CD4-positive, alpha-beta T cell (primary cell): ENCODE measurements at places on chromosomes 7 and 10.

DNA sequence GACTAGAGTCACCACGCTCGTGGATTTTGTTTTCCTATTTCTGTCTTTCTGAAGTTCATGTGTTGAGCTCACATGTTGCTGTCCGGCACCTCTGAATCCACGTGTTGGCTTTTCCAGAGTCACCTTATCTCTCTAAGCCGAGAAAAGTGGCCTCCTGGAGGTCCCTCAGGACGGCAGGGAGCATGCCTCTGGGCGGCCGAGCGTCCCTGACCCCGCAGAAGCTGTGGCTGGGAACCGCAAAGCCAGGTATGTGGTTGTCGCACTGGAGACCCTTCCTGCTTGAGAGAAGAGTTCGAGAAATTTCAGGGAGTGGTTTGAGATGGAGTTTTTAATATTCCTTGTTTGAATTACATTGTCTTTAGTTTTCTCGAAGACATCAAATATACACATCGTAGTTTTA, 12.6 kb downstream of the IQCE start:
- no peak overlapping the region for H3K27ac ChIP-seq
- DNase-seq, result no peak
- H3K36me3 ChIP-seq, result peaks cover 14% of the 10 kb centered on the region

DNA sequence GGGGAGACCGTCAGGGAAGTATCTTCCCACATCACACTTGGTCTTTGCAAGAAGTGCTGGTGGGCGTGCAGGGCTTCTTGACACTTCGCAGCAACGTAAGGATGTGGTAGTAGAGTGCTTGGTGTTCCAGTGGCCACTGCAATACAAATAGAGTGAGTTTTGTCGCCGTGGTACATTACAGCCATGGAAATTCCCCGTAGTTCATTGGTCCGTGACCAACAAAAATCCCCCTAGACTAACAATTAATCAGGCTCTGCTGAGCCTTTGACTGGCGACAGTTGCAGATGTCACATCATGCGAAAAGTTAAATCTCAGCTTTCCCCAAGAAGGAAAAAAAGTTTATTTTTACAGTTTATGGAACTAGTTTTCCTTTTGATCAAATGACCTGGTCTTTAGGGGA, 134.7 kb downstream of the MGMT start:
- no peak overlapping the region for H3K27ac ChIP-seq
- DNase-seq, result no peak
- H3K27me3 ChIP-seq, result no peaks in the 10 kb centered on the region
- H3K4me1 ChIP-seq, result no peaks in the 10 kb centered on the region
- H3K4me3 ChIP-seq, result no peak overlapping the region

DNA sequence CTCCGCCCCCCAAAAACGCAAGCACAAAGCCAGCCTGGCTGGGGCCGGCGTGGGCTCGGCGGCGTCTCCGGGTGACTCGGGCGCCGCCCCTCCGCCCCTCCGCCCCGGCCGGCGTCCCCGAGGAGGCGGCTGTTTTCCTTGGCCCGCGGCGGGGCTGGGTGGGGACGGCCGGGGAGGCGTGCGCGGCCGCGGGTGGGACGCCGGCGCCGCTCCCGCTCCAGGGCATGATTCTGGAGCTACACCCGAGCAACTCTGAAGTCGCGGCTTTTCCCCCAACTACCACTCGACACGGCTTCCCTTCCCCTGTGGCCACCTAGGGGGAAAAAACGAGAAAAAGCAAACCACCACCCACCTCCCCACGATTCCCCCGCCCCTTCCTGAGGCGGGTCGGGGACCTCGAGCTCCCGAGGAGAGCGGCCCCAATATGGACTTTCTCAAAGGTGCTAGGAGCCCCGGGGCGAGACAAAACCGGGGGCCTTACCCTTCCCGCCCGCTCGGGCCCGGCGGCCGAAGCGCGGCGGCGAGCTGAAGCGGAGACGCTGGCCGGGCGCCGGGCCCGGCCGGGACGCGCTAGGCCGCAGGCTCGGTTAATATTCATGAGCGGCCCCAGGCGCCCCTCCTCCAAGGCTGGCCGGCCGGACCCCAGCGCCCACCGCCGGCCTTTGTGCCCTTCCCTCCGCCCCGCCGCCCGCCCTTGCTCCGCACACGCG, 856 bp downstream of the ARHGAP21 start:
- H3K4me1 ChIP-seq, result peaks cover 22% of the 10 kb centered on the region
- H3K36me3 ChIP-seq, result no peaks in the 10 kb centered on the region
- H3K27me3 ChIP-seq, result no peaks in the 10 kb centered on the region
- H3K4me3 ChIP-seq, result peak overlapping the region; percentile 78

DNA sequence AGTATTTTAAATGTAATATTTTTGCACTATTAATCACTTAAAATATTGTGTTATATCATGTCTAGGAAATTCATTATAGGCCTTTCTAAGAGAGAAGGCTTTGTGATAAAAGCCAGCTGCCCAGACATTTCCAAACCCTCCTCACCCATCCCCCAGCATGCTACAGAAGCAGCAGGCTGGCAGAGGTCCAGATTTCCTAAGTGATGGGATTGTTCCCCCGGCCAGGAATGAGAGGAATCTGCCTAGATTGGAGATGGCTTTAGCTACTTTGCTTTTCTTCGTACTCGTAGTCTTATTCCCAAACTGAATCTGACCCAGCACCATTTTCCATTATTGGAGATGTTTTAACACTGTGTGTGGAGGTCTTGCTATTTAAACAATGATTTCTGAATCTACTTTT, 29.4 kb downstream of the CDK14 start:
- no peaks in the 10 kb centered on the region for H3K27me3 ChIP-seq
- H3K27ac ChIP-seq, result no peak overlapping the region
- H3K36me3 ChIP-seq, result no peaks in the 10 kb centered on the region

DNA sequence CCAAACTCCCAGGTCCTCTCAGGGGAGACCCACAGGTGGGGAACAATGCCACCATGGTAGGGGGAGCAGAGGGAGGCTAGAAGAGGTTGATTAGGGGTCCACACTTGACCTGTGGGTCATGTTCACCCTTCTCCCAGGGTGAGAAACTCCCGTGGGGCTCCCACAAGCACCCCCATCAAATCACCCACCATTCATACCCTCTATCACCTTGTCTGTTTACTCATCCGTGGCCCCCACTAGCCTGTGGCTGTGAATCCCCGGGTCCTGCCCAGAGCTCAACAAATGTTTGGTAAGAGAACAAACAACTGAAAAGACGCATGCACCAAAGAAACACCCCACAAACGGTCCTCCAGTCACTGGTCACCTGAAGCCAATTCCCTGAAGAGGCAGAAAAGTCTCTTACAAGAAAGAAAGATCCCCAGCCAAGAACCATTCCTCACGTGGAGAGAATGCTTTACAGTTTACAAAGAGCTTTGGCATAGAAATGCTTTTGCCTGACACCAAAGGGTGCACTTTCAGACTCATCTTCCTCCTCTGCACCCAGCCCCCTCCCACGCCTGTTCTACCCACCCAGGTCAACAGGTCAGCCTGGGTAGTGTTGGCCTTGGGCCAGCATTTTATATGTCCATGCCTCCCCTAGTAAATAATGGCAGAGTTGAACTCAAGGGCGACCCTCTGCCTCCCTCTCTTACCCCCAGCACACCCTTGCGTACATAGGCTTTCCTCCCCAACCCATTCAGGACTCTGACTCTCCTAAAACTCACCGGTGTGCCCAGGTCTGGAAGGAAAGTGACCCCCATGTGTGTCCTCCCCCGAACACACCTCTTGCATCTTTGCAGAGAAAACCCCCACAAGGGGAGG, 1.9 kb downstream of the ZCCHC24 start:
- H3K4me1 ChIP-seq, result peaks cover 33% of the 10 kb centered on the region
- no peak for DNase-seq
- H3K27me3 ChIP-seq, result no peaks in the 10 kb centered on the region
- H3K4me3 ChIP-seq, result peak overlapping the region; percentile 58
- no peak overlapping the region for H3K27ac ChIP-seq

GRCh38 chr10:80709866-80710265, 172.2 kb downstream of the SH2D4B start:
- H3K4me1 ChIP-seq, result no peaks in the 10 kb centered on the region
- H3K27ac ChIP-seq, result no peak overlapping the region
- DNase-seq, result no peak
- no peaks in the 10 kb centered on the region for H3K27me3 ChIP-seq
- no peaks in the 10 kb centered on the region for H3K36me3 ChIP-seq

DNA sequence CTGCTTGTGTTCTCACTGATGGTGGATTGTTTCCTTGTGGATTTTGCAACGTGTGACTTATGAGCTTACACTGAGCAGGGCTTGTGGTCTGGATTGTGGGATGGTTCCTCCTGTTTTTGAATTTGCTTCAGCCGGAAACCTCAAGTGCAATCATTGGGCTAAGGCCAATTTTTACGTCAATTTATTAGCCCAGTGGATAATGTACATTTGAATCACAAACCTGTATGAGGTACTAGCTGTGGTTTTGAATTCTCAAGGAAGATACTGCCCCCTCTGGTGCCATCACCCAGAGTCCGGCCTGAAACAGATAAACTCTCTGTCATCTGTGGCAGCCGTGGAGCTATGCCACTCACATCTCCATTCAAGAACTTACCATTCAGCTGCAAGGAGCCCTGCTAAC, 7.3 kb upstream of the ZNF777 start:
- H3K4me1 ChIP-seq, result no peaks in the 10 kb centered on the region
- peaks cover 8% of the 10 kb centered on the region for H3K36me3 ChIP-seq
- DNase-seq, result no peak

DNA sequence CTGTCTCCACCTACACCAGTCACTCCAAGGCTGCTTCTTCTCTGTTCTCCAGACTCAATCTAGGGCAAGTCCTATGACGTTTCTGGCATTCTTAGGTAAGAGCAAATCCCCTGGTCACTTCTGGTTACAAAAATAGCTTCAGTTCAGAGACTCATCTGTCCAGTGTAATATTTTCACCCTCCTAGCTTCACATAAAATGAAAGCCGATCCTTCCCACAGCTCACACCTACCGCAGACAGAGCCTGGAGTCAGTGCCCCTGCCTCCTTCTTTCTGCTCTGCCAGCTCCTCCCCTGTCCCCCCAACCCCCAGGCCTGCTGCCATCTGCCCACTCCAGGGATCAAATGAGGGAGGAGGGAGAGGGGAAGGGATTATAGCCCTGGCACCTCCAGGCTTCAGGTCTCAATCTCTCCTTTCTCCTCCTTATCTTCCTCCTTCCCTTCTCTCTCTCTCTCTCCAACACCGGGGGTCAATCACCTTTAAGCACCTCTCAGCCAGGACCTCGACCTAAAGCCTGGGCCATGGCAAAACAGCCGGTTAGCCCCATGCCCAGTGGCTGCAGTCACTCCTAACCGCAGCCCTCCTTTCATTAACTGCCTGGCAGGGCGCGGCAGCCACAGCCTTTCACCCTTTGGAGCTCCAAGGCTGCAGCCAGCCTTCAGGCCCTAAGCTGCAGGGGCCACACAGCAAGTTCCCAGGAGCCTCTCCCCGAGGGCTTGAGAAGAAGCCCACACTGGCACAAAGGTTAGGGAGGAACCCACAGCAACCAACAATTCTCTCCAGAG, 292.6 kb upstream of the MGMT start:
- H3K4me1 ChIP-seq, result no peaks in the 10 kb centered on the region
- no peaks in the 10 kb centered on the region for H3K36me3 ChIP-seq
- DNase-seq, result no peak

DNA sequence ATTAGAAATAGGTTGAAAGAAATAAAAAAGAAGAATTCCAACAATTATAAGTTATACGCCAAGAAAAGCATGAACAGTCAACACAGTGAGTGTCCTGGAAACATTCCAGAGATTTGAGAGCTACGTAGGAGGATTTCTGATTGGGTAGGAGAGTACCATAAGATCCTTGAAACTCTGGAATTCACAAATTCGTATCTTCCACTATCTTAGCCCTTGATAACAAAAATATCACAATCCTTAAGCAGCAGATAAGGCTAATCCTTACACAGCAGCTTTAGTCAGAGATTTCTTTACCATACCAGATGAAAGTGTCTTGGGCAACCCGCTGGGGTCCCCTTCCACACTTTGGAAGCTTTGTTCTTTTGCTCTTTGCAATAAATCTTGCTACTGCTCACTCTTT, 8.2 kb downstream of the TPK1 start:
- H3K27me3 ChIP-seq, result no peaks in the 10 kb centered on the region
- H3K4me3 ChIP-seq, result no peak overlapping the region
- no peaks in the 10 kb centered on the region for H3K36me3 ChIP-seq
- peaks cover 20% of the 10 kb centered on the region for H3K4me1 ChIP-seq

DNA sequence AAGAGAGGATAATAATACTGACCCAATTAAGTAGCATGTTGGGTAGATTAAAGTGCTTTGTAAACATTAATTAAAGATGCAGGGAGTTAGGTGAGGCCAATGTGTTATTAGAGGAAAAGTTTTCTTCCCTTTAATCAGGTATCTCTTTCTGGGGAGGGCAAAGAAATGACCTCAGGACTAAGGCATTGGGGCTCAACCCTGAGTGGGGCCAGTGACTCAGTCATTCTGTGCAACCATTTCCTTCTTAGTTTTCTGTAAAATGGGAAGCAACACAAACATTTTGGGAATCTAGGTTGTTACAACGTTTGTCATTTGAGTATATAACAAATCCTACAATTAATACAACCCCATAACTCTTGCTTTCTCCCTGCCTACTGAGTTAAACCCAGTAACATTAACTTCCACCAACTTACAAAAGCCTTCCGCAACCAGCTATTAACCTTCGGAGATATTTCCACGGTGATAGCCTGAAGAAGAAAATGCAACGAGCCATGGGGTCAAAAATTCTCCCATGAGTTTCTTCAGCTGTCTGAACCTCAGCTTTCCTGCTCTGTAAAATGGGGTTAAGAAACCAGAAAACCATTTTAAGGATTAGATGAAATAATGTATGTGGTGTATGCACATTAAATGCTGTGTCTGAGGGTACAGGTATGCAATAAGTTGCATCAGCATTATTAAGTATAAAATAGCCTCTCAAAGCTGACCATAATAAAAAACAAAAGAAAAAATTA, 965 bp upstream of the PROSER2 start:
- H3K36me3 ChIP-seq, result no peaks in the 10 kb centered on the region
- H3K4me1 ChIP-seq, result peaks cover 6% of the 10 kb centered on the region
- H3K4me3 ChIP-seq, result no peak overlapping the region

- peaks cover 12% of the 10 kb centered on the region for H3K4me1 ChIP-seq
- H3K36me3 ChIP-seq, result peaks cover 46% of the 10 kb centered on the region
- DNase-seq, result no peak
- H3K27ac ChIP-seq, result no peak overlapping the region
- no peak overlapping the region for H3K4me3 ChIP-seq
Measured at GRCh38 chr10:79356104-79356503, 8.8 kb downstream of the PPIF start.

DNA sequence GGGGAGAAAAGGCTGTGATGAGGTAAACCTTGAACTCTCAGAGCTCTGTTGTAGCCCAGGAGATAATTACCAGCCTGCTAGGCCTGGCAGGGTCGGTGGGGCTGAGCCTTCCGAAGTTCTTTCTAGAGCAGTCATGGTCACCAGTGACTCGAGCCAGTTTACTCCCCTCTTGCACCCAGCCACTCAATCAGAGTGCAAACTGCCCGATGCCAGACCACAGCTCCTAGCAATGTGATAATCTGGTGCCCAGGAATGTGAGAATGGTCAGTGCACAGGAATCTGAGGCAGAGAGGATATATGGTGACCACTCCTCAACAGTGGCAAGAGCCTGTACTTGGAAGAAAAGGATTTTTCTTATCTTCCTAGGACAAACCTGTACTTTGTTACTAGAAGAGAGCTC, 46.4 kb upstream of the KMT2E start:
- no peak overlapping the region for H3K27ac ChIP-seq
- H3K4me3 ChIP-seq, result no peak overlapping the region
- DNase-seq, result no peak
- no peaks in the 10 kb centered on the region for H3K27me3 ChIP-seq
- H3K4me1 ChIP-seq, result no peaks in the 10 kb centered on the region

GRCh38 chr7:116242759-116243158, 32.4 kb downstream of the TES start:
- no peak overlapping the region for H3K27ac ChIP-seq
- peaks cover 13% of the 10 kb centered on the region for H3K4me1 ChIP-seq
- H3K27me3 ChIP-seq, result no peaks in the 10 kb centered on the region
- DNase-seq, result no peak
- no peak overlapping the region for H3K4me3 ChIP-seq

GRCh38 chr10:122338609-122339441, 35.7 kb upstream of the PLEKHA1 start:
- H3K4me3 ChIP-seq, result no peak overlapping the region
- no peaks in the 10 kb centered on the region for H3K27me3 ChIP-seq
- H3K36me3 ChIP-seq, result no peaks in the 10 kb centered on the region
- H3K27ac ChIP-seq, result no peak overlapping the region
